Epithelial cell of prostate (primary cell): ENCODE measurements at places on chromosomes 11 and 22.

DNA sequence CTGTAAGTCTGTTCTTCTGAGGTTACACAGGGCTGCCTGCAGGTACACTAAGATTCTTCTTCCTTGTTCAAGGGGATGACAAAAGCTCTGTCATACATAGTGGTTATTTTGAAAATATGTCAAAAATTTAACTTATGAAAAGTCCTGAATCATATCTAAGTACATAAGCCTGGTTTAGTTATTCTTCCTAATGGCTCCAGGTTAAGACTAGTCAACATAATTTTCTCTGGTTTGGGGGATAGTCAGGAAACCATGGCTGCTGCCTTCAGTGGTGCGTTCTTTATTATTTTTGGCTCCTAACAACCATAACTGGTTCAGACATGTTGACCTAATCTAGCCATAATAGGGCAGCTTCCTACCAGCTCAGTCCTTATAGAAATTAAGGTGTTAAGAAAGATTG is 257.4 kb upstream of the DDI1 start:
- DNase-seq: peak; percentile 46

- no peak for DNase-seq
Observed at GRCh38 chr11:127733552-127733951, 733.0 kb upstream of the KIRREL3 start.

GRCh38 chr11:66685276-66686099 is 7.8 kb upstream of the RBM4B start:
- DNase-seq: no peak

DNA sequence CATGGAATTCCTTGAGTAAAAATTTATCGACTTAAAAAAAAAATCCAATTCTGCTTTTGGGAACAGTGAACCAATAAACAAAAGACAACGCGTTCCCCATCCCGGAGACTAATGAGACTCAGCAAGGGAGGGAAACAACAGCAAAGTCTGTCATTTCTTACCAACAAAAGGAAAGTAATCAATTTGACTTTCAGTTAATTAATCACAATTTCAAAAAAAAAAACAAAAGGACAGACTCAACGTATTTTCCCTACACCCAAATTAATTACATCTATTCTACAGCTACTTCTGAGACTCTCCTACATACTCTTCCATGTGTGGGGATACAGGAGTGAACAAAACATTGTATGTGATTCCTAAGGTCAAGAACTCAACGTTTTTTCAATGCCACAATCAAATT is 1.9 kb downstream of the RDX start:
- no peak for DNase-seq

- DNase-seq: no peak
Observed at GRCh38 chr22:43466710-43467109, 54.9 kb downstream of the MPPED1 start.

GRCh38 chr11:85094795-85095194 is 532.3 kb downstream of the DLG2 start:
- no peak for DNase-seq

GRCh38 chr22:49458708-49459099 is 369.0 kb downstream of the BRD1 start:
- DNase-seq: no peak

DNA sequence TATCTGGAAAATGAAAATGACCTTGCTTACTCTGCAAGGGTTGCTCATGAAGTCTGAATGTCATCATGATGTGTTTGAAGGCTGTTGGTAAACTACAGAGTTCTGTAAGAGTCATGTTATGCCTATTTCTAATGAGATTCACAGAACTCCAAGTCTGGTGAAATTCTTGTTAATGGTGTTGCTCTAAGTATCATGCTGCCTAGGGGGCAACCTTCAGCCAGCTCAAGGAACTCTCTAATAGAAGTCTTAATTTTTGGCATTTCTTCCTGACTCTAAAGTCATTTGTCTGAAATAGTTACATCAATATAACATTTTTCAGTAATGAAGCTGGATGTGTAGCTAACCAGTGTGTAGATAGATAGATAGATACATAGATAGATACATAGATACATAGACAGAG is 302.8 kb downstream of the FAT3 start:
- no peak for DNase-seq

DNA sequence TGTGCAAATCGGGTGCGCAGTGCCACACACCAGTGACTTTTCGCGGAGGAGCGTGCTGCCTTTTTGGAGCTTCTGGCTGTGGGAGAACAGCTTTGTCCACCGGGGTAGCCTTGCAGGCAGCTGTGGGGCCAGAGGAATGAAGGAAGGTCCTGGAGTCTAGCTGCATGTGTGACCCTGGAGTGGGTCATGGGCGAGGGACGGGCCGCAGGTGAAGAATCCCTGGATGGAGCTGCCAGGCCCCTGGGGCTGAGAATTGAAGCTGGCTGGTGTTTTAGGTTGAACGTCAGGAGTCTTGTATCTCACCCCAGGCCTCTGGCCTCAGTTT is 8.6 kb downstream of the CCND1 start:
- DNase-seq: no peak

DNA sequence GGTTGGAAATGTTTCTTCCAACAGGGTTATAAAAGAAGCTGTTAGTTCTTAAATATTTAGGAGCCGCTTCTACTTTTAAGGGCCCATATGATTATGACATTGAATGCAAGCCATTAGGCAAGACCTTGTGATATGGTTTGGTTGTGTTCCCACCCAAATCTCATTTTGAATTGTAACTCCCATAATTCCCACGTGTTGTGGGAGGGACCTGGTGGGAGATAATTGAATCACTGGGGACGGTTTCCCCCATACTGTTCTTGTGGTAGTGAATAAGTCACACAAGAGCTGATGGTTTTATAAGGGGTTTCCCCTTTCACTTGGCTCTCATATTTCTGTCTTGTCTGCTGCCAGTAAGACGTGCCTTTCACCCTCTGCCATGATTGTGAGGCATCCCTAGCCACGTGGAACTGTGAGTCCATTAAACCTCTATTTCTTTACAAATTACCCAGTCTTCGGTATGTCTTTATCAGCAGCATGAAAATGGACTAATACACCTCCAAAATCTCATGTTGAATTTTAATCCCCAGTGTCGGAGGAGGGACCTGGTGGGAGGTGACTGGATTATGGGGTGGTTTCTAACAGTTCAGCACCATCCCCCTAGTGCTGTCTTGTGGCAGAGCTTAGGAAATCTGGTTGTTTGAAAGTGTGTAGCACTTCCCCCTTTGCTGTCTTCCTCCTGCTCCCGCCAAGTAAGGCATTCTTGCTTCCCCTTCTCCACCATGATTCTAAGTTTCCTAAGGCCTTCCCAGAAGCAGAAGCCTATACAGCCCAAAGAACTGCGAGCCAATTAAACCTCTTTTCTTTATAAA is 4.3 kb downstream of the CD59 start:
- DNase-seq: no peak

- no peak for DNase-seq
Observed at GRCh38 chr22:40399621-40400020, 29.2 kb downstream of the SGSM3 start.

GRCh38 chr11:94581926-94582325 is 14.8 kb downstream of the PIWIL4 start:
- no peak for DNase-seq

DNA sequence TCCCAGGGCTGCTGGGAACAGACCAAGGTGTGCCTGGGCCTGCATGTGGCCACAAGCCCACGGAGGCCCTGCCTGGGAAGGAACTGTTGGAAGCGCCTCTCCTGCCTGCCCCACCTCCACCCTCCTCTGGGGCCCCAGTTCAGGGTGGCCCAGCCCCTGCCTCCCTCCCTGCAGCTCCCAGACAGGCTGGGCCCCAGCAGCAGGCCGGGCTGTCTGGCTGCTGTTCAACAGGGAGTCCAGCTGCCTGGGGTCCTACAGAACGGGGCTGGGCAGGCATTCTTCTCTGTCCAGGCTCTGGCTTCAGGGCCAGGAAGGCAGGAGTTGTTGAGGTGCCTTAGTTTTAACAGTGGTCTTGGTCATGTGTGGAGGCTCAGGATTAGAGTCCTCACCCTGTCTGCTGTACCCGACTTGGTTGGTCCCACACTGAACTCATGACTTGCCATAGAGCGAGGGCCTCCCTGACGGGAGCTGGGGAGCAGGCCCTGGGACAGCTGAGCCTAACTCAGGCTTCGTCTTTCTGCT is 11.8 kb downstream of the PRDM11 start:
- DNase-seq: no peak

DNA sequence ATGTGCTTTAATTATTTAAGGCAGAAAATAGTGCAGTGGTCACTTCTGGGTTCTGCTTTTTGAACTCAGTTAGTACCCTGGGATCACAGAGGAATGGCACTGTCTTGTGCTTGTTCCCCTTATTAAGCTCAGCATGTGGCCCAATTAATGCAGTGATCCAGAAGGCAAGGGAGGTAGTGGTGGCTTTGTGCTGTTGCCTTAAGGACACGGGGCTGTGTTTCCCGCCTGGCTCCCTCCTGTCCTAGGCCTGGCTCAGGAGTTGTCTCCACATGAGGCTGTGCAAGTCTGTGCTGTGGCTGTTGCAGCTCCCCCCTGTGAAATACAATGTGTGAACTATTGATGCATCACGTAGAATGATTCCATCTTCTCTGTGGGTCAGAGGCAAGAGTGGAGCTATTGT is 49.2 kb upstream of the CABP7 start:
- no peak for DNase-seq

GRCh38 chr11:2091786-2092463 is 47.3 kb downstream of the IGF2 start:
- DNase-seq: no peak

- DNase-seq: no peak
Observed at GRCh38 chr11:93504110-93505095, 38.8 kb downstream of the SMCO4 start.

DNA sequence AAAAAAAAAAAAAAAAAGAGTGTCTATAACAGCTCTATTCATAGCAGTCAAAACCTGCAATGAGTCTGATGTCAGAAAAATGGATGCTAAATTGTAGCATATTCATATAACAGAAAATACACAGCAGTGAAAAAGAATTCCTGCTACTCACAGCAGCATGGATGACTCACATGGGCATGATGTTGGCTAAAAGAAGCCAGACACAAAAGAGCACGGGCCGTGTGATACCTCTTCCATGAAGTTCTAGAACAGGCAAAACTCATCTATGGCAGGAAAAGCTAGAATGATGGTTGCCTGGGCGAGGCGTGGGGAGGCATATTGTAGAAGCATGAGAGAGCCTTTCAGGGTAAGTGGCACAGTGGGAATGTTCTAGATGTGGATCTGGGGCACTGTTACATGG is 18.9 kb downstream of the PLAAT3 start:
- no peak for DNase-seq

DNA sequence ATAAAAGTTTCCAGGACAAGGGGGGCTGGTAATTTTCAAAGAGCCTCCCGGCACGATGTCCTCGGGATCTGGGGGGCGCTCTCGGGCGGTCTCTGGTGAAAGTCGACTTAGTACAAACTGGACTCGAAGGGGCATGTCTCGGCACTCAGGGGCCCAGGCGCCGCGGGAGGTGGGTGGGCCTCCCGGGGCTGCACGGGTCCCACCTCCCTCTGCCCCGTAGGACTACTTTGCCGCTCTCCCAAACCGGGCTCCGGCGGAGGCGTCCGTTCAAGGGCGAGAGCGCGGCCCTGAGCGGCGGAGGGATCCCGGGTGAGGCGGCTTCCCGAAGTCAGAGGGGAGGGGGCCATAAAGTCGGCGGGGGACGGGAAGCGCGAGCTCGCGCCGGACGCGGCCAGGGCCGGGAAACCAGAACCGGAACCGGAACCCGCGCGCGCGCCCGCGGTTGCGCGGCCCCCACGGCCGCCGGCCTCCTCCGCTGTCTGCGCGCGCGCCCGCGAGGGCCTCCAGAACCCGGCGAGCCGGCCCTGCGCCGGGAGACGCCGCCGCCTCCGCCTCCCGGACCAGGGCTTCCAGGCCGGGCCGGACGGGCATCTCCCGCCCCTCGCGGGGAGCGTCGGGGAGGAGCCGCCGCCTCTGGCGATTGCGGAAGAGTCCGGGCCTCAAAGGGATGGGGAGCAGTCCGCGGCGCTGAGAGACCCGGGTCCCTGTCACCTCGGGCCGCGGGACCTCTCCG is at the start of gene ARHGEF12:
Gene ARHGEF12 (plus strand): TSS at position 506 of the 733 bp plus-strand sequence. CDS start 831 bp downstream, outside the sequence.
- DNase-seq: peak; percentile 92

GRCh38 chr11:69880041-69880825 is 61.0 kb upstream of the FGF3 start:
- no peak for DNase-seq

GRCh38 chr11:103007521-103007920 is 52.0 kb upstream of the MMP13 start:
- DNase-seq: peak; percentile 34

DNA sequence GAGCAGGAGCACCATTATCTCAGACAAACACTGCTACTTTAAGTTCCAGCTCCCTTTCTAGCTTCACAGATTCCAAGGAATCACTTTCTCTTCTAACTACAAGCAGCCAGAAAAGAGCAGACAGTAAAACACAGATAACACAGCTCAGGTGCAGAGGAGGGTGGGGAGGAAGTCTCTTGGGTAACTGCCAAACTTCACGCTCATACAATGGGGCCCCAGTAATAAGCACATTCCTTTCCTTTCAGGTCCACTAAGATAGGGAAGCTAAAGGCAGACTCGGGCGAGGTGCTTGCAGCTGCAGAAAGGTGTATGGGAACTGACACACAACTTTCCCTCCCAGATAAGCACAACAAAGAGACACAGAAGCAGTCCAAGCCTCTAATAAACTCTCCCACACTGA is 69.2 kb upstream of the OR9G4 start:
- DNase-seq: no peak

DNA sequence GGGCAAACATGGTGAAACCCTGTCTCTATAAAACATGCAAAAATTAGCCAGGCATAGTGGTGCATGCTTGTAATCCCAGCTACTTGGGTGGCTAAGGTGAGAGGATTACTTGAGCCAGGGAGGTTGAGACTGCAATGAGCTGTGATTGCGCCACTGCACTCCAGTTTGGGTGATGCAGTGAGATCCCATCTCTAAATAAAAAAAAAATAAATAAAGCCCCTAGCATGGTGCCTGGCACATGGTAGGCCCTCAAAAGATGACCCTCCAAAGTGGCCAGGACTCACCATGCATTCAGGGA is 74.6 kb downstream of the PTPRJ start:
- DNase-seq: no peak

- DNase-seq: no peak
Observed at GRCh38 chr11:130808541-130808940, 107.7 kb downstream of the SNX19 start.

GRCh38 chr11:78282821-78283220 is 94.1 kb downstream of the USP35 start:
- DNase-seq: no peak

DNA sequence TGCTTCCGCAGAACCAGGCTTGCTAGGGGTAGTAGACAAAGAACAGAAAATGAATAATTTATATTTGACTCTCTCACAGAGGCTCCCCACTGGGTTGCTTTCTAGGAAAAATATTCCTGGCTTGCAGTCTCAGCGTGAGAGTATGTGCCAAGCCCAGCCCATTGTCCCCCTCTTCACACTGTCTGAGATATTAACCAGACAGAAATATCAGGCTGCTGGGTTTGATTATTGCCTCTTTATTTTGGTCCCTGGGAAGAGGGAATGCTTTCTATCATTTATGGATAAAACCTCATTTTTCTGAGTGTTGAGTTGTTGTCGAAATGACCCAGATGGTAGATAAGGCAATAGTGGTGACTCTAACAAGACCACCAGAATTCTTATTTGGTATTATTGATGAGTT is 367.9 kb downstream of the METTL15 start:
- no peak for DNase-seq
